Right atrium auricular region (tissue), 2 donors: ENCODE measurements at places on chromosomes 2 and 18. TPM values are rescaled to one million over a fixed set of nuclear protein-coding genes. Genes with fewer than 3 reads are reported as not detected.

DNA sequence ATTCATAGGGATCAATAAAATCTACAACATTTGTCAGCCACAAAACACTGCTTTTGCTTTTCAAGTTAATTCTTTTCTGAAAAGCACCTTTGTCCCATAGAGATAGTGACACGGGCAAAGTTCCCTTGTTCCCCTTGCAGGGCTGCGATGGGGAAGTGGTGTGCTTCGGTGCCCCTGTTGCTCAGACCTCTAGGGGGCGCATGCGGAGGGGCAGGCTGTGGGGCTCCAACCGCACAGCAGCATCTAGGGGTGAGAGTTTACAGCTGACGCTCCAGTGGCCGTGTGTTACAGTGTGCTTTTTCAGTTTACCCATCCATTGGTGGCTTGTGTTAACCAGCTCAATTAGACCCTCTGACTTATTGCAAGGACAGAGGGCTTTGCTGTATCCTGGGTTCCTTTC, 1432.2 kb upstream of the ACVR2A start:
- no peak for DNase-seq
- no peaks in the 10 kb centered on the region for H3K4me1 ChIP-seq
- H3K36me3 ChIP-seq, result no peaks in the 10 kb centered on the region
- H3K27me3 ChIP-seq, result no peaks in the 10 kb centered on the region

Gene PRKD3
- total RNA-seq, result 13.0 TPM

DNA sequence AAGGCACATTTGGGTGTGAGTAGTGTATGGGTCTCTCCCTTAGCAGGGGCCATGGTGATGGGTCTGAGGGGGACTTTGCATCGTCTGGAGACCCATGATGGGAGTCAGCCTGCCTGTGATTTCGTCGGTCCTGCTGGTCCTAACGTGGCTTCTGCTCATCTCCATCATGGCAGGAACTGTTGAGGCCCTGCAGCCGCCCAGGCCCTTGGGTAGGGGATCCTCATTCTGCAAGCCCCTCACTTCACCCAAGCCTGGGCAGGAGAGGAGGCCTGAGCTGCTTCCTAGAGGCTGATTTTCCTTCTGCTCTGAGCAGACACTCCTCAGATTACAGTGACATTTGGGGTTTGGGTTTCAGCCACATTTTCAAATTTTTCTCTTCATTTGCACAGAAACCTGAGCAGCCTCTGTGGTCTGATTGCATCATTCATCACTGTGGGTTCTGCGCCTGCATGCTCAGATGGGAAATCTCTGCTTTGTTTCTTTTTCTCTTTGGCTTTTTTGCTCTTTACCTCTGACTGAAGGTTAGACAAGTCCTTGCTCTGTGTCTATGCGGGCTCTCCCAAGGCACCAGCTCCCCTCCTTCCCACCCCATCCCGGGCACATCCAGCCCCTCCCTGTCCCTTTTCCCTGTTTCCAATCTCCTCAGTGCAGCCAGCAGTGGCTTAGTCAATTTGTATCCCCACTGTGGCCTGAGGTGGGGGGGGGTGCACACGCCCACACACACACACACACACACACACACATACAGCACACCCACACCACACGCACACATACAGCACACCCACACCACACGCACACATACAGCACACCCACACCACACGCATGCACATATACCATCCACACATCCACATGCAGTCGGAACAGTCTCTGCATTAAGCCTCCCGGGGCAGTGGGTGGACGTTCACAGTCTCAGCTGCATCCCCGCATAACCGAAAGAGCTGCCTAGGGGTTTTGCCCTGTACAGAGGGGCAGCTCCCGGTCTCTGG, 305.4 kb upstream of the HS6ST1 start:
- no peak for DNase-seq
- H3K27ac ChIP-seq, result no peak overlapping the region
- no peaks in the 10 kb centered on the region for H3K36me3 ChIP-seq
- H3K4me3 ChIP-seq, result no peak overlapping the region

Gene ALPG
- total RNA-seq, result not detected

- no peak overlapping the region for H3K4me3 ChIP-seq
- no peak overlapping the region for H3K27ac ChIP-seq
- H3K4me1 ChIP-seq, result no peaks in the 10 kb centered on the region
- H3K36me3 ChIP-seq, result no peaks in the 10 kb centered on the region
- DNase-seq, result no peak
- no peaks in the 10 kb centered on the region for H3K27me3 ChIP-seq
Observed at GRCh38 chr2:160201849-160202539, 1.9 kb upstream of the ITGB6 start.

Gene CFAP221
- 1.1 TPM for total RNA-seq

DNA sequence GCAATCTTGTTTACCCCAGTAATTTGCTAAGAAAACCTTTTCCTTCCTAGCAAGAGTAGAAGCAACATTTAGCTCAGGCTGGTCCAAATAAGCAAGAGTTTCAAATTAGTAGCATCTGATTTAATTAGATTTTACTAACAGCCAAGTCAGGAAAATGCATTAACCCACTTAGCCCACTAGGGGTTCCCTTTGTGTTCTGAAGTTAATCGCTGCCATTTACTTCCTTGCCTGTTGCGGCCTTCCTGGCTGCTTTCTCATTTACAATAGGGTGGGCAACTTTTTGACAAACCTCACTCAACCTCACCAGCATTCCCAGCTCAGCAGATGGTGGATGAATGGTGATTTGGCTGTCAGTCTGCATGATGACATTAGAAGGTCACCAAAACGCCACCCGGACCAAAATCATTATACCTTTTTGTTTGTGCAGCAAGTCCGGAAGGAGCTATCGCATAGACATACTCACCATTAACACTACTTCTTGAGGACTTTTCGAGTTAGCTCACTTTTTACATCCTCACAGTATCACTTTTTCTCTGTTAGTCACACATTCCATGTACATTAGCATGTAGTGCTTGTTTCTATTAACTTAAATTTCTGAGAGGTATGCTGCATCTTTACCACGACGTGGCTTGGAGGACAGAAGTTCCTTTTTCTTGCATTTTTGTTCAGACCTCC, 101.5 kb upstream of the SETBP1 start:
- H3K4me1 ChIP-seq, result no peaks in the 10 kb centered on the region
- DNase-seq, result no peak
- no peaks in the 10 kb centered on the region for H3K36me3 ChIP-seq
- no peaks in the 10 kb centered on the region for H3K27me3 ChIP-seq
- no peak overlapping the region for H3K4me3 ChIP-seq
- H3K27ac ChIP-seq, result no peak overlapping the region

Gene TMEM17
- total RNA-seq, result 0.90 TPM
